GM10248 (cell line): ENCODE measurements at places on chromosomes 11 and 22.

- DNase-seq: no peak
Observed at GRCh38 chr22:41425660-41426365, 20.8 kb downstream of the TOB2 start.

DNA sequence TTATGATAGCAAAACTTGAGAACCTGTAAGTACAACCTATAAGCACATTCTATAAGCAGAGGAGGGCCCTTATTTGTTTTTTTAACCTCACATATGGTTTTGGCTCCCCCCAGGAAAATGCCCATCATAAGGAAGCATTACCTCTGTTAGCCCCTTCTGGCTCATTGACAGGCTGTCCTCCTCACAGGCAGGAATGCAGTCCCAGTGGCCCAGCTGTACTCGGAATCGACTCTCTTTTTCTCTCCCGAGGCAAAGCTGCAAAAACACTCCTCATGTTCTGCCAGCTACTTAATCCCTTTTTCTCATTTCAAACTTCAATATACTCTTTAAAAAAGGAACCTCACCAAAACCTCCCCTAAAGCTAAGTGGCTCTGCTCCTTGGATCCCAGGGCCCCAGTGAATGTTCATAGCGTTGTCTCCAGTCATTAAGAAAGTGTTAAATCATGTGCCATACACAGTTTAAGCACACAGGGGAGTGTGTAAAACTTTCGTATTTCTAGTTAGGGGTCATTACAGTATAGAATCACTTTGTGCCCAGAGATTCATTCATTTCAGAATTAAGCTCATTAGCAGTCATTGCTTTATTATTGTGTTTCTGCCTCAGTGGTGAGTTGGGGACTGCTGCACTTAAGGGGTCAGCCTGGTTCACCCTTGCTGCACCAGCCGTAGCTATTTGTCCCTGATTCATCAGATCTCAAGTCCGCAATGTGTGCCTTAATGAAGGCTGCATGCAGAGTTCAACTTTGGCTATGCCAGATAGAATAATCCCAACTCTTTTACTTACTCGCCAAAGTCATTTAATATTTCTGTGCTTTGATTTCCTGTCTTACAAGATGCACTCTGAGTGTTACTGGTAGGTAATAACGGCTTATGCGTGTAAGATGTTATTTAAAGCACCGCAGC lies 57.6 kb downstream of the JRKL start:
- DNase-seq: no peak

DNA sequence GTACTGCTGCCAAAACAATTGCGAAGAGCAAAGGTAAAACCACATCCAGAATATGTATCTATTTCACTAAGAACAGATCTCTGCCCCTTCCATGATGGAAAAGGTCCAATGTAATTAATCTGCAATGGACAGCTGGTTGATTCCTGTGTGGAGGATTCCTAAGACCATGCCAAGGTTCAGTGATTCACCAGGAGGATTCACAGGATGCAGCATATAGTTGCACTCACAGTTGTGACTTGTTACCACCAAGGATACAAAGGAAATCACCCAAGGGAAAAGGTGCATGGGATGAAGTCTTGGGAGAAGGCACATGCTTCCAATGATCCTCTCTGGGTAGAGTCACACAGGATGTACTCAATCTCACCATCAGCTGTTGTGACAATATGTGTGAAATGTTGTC lies 35.1 kb upstream of the CUL5 start:
- DNase-seq: no peak

GRCh38 chr11:38818720-38819119 lies 2220.7 kb upstream of the RAG2 start:
- no peak for DNase-seq

DNA sequence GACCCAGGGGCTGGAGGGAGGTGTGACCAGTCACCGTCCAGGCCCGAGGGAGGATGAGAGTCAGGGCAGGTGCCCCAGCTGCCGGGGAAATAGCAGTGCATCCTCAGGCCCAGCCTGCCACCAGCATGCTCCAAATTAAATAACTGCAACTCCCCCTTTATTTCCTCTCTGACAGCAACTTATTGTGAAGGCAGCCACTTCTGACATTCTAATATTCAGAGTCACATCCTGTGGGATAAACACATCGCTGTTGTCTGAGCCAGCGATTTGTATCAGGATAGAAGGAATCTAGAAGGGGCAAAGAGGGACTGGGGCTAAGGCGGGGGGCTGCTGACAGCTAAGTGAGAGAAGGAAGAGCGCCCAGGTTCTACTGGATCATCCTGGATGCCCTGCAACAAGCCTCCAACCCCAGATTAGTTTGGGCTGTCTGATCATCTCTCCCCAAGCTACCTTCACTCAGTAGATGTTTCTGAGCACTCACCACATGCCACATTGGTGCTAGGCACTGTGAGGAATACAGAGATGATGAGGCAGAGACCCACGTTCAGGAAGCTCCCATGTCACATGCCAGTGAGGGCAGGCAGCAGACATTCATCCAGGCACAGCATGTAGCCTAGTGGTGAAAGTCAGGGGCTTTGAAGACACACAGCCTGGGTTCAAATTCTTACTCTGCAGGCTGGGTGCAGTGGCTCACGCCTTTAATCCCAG lies 214.1 kb downstream of the BUD13 start:
- no peak for DNase-seq

DNA sequence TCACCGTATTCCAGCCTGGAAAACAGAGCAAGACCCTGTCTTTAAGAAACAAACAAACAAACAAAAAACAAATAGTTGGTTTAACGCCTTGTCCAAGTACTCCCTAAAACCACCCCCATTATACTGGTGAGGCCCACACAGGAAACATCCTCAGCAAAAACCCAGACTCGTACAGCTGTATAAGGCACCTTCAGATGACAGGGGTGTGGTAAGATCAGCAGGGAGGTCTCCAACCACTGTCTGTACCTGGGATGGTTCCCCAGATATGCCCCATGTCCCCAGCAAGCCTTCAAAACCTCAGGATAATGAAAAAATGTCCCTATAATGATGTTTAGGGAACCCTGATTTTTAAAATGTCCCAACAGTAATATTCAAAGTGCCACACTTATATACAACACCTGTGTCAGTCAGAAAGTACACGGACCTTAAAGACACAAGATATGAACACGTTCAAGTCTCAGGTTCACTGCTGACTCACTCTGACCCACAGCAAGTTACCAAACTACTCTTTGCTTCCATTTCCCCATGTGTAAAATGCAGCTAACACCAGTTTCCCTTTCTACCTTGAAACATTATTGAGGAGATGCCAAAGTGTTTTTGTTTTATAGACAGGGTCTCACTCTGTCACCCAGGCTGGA lies 9.3 kb downstream of the SF3A1 start:
- no peak for DNase-seq

- DNase-seq: no peak
Observed at GRCh38 chr11:2759228-2760195, 59.7 kb upstream of the KCNQ1OT1 start.

GRCh38 chr22:20017622-20017958 lies 967 bp upstream of the ARVCF start:
- DNase-seq: no peak

- DNase-seq: no peak
Observed at GRCh38 chr11:79668575-79668974, 227.7 kb upstream of the TENM4 start.

DNA sequence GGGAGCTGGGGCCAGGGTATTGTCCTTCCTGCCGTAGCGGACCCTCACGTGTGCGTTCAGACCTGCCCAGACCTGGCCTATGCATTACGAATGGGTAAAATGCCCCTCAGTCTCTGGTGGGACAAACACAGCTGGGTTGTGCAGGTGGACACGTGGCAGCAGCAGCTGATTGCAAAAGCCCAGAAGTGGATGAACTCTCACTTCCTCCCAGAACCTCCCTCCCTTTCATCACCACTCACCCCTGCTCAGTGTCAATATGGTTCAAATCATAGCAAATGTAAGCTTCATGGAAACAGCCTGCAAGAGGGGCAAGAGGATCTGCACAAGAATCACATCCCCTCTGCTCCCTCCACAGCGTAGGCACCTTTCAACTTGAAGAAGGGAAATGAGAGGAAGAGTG lies 352.1 kb downstream of the OPCML start:
- DNase-seq: no peak

- DNase-seq: no peak
Observed at GRCh38 chr11:42013656-42014201, 554.3 kb upstream of the LRRC4C start.

GRCh38 chr11:104043142-104043541 lies 6.7 kb downstream of the DDI1 start:
- no peak for DNase-seq

GRCh38 chr11:68970921-68971636 lies 9.7 kb downstream of the MRGPRD start:
- no peak for DNase-seq

GRCh38 chr22:45317551-45318167 lies 7.9 kb downstream of the FAM118A start:
- DNase-seq: no peak

DNA sequence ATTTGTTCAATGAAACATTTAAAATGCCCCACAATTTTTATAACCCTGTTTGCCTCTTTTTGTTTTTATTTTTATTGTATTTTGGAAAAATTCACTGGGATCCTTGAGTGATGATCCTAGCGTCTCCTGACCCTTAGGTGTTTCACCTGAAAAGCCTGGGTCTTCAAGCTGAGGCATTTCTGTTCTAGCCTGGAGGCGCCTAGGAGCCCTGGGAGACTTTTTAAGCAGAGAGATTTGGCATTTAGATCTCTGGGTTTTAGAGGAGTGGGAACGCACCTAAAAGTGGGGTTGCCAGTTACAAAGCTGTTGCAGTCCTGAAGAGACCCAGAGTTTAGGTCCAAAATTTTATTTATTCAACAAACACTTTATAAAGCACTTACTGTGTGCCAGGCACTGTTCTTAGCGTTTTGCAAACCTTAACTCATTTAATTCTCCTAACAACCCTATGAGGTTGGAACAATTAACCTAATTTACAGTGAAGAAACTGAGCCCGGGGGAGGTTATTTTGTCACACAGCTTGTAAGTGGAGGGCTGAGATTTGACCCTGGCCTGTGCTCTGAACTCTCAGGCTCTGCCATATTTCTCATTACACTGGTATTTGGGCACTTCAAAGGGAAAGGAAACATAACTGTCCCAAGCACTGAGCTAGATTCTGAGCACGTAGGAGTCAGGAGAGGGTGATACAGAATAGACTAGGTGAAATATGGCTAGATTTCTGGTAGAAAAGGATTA lies 834 bp upstream of the FADS1 start:
- DNase-seq: no peak

DNA sequence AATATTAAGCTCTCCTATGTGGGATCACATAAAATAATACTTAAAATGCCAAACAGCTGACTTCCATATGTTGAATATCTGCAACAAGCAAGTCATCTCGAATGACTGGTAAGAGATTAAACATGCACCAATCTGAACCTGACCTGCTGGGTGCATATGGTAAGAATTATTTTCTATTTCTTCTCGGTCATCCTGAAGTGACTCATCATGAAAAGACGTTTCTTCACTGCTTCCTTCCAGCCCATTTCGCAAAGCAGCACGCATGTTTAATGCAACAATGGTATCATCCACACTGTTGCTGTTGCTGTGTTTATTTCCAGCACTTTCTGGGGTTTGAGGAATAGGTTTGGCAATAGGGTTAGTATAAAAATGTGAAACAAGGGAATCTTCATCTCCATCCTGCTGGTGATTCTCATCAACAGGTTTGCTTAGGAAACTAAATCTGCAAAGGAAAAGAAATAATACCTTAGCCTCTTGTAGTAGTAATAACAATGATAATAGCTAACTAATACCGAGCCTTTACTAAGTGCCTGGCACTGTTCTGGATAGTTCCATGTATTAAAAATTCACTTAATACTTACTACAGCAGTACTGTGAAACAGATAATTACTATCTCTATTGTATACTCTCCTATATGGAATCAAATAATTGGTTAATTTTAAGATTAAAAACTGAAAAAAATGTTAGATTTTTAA lies 52.0 kb upstream of the CHRNA10 start:
- DNase-seq: no peak

- peak; percentile 84 for DNase-seq
Observed at GRCh38 chr11:8963569-8964323, 496 bp downstream of the TMEM9B start.

DNA sequence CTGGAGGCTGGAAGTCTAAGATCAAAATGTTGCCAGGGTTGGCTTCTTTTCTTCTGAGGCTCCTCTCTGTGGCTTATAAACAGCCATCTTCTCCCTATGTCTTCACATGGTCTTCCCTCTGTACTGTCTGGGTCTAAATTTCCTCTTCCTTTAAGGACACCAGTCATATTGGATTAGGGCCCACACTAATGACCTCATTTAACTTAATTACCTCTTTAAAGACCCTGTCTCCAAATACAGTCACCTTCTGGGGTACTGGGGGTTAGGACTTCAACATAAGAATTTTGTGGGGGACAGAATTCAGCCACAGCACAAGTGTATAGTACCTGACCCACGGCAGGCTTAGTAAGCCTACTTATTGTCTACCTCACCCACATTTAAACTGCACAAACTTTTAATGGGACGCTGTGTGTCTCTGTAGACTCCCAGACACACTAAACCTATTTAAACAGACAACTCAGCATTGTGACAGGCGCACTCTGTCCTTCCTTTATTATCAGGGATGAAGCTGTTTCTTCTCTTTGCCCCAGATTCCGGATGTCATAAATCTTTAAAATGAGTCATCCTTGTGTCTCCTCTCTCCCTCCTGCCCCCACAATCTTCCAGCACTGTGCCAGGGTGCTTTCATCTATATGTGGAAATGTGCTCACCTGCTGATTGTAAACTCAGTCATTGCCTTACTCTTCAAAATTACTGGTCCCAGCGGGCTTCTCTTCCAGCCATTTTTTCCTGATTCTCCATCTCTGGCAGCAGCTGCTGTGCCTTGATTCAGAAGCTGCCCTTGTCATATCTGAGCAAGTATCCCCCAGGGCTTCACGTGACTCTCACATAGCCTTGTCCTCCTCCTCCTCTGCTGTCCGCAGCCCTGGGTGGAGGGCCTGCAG lies 5.4 kb upstream of the MAPK8IP1 start:
- no peak for DNase-seq

- DNase-seq: no peak
Observed at GRCh38 chr11:118126082-118126838, 26.4 kb downstream of the SCN4B start.

- no peak for DNase-seq
Observed at GRCh38 chr11:44007481-44008087, 40.2 kb upstream of the ACCSL start.

GRCh38 chr22:43237280-43237679 lies 50.3 kb upstream of the TTLL12 start:
- DNase-seq: no peak

DNA sequence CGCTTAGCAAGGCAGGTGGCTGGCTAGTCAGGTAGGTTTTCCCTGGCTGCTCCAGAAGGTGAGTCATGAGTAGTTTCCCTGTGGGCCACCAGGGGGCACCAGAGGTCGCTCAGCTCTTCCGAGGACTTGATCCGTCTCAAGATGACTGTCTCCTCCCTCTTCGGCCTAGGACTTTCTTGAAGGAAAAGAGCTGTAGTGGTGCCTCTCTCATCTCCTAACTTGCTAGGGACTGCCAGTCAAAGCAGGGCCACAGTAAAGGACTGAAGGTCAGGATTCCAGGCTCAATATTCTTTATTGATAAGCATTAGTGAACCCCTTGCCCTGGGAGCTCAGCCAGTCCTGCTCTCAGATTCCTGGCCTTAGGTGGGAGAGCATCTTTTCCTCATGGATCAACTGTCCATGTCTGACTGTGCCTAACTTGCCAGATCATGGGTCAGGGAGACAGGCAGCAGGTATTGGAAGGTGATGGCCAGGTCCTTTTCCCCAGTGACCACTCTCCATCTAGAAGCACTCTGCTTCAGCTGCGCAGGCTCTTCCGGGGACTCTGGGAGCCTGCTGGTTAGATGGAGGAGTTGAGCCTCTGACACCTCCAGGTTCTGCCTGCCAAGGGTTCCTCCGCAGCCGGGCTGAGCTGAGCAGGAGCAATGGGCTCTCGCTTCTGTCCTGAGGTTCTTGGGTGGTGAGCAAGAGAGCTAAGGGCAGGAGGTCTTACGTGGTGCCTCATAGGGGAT lies 1.9 kb downstream of the POLD4 start:
- peak; percentile 78 for DNase-seq
